ENCODE measurements at places on chromosomes 4 and X. TPM values are rescaled to one million over a fixed set of nuclear protein-coding genes. Genes with fewer than 3 reads are reported as not detected.

The IGFBP7 gene
- 228 TPM for total RNA-seq

The BANK1 gene
- total RNA-seq: 0.25 TPM

The ZFP42 gene
- total RNA-seq: 11.2 TPM

The ALAS2 gene
- total RNA-seq: not detected

The ALB gene
- not detected for total RNA-seq

The NAT8L gene
- total RNA-seq: not detected

The TMSB15A gene
- total RNA-seq: 0.20 TPM

The DCAF16 gene
- 10.7 TPM for total RNA-seq

The TMEM150C gene
- total RNA-seq: 0.14 TPM

DNA sequence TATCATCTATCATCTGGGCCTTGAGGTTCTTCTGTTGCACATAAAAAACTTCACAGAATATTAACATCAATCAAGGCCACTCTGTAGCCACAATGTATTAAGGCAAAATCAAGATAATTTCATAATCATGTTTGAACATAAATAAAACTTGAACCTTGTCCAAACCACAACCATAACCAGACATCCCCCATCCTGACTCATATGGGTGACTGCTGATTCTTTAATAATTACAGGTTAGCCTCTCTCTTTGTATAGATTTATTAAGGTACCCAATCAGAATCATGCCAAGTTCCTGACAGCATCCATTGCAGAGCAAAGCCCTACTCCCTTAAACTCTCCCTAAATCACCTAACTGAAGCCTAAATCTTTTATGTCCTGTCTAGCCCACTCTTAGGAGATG lies 16.7 kb upstream of the AREG start:
- DNase-seq: peak; percentile 85

DNA sequence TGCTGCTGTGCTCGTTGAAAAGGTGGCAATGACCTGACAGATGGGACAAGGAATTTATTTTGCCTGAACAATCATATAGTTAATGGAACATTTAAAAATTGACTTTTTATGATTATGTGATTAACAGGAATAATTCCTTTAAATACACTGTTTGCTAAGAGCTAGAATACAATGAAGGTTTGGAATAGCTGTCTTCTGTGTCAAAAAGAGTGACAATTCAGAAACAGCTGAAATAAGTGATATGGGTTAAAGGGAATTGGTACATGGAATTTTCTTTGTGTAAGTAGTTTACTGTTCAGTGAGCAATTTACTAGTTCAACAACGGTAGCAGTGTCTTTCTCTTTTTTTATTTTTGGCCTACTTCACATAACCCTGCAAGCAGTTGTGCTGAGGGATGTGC lies 1083.5 kb upstream of the GRID2 start:
- DNase-seq: no peak

- DNase-seq: no peak
Measured at GRCh38 chrX:124902953-124903352, 416.7 kb upstream of the TEX13C start.

GRCh38 chrX:136115904-136116297 lies 31.4 kb upstream of the FHL1 start:
- DNase-seq: no peak

DNA sequence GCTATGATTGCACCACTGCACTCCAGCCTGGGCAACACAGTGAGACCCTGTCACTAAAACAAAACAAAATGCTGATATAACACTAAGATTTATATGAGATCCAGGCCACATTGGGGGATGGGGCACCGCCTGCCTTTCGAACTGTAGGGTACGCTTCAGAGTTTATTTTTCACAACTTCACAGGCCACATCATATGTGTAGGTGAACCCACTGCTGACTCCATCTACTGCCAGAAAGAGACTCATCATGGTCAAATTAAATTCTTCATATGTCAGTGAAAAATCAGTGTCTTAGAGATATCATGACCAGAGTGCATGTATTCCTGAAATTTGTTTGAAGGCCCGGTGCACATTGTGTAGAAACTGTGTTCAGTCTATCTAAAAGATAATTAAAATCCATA lies 121.8 kb downstream of the GPR143 start:
- DNase-seq: no peak

GRCh38 chr4:40848940-40849339 lies 99.2 kb downstream of the NSUN7 start:
- DNase-seq: peak; percentile 40

DNA sequence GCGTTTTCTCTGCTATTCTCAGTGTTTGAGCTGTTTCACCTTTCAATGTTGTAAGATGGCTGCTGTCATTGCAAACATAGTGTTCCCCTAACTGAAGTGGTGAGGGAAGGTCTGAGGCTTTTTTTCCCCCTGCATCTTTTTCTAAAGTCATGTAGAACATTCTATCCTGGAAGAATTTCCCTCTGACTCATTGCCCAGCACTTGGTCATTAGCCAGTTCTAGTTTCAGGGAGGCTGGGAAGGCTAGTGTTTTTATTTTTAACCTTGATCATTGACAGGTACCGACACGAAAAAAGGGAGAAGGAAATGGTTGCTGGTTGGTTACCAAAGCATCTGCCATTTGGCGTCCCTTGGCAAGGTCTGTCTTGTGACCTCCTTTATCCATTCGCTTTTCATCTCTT lies 6.6 kb downstream of the LANCL3 start:
- DNase-seq: peak; percentile 61

DNA sequence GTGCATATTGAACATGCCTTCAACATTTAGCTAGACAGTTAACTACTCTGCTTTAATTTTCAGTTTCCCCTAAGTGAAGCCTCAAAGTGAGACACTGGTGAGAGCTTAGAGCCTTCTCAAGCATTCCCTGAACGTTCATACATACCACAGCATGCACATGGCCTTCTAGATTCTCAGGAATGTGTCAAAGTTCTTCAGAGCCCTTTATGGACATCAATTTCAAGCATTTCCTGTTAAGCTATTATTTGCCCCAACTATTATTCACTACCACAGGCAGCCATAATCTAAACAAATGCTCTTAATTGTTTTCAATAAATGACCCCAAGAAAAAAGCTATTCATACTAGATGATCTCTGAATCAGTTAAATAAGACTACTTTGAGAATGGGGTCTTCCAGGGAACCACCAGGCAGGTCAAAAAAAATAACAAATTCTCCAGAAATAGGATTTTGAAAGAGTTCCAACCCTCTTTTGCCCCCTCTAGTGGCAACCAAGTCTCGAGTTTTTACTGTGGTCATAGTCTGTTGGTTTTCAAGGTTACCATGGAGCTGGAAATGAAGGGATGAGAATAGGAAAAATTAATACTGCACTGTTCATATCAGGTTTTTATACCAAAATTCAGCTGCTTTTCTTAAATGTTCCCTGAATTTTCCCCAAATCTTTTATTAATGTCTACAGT lies 235.4 kb downstream of the RAB28 start:
- no peak for DNase-seq

- DNase-seq: no peak
Measured at GRCh38 chrX:40016749-40017148, 81.0 kb downstream of the BCOR start.

DNA sequence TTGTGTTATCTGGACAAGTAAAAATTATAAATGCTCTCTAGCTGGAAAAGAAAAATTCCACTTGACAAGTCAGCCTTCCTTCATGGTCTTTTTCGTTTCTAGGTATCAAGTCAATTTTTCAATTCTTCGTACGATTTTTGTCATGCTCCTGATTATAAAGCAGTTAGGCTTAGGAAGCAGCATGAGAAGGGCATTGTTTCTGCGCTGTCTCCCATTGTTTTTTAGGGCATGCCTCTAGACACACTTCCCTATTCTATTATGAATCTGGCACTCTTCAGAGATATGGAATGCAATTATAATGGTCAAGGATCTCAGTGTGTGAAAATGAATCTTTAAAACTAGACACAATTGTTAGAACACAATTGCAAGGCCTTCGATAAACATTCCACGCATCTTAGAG lies 164.1 kb upstream of the FAT1 start:
- peak; percentile 24 for DNase-seq

DNA sequence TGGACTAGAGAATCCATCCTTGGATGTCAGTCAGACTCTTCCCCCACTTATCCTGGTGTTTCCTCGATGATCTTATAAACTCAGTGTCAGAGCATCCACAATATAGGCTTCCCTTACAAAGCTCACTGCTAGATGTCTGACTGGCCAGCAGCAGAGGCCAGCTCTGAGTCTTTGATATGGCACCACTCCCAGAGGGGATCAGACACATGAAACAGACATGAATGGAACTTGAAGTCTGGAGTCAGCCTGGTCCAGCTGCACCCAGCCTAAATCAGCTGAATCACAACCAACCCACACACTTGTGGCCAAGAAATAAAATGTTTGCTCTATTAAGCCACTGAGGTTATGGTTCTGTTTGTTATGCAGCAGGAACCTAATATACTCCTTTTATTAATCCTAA lies 129.6 kb upstream of the MED14 start:
- DNase-seq: no peak

GRCh38 chr4:105357258-105357980 lies 116.4 kb downstream of the PPA2 start:
- no peak for DNase-seq

- DNase-seq: no peak
Measured at GRCh38 chrX:69541956-69542355, 37.8 kb downstream of the NALF2 start.

- no peak for DNase-seq
Measured at GRCh38 chr4:14952352-14952751, 49.9 kb upstream of the CPEB2 start.

GRCh38 chr4:140837736-140838135 lies 81.6 kb upstream of the TBC1D9 start:
- DNase-seq: no peak

Measured in foreskin keratinocyte (primary cell).